NCI-H2107 (cell line): ENCODE measurements at places on chromosomes 4 and X.

DNA sequence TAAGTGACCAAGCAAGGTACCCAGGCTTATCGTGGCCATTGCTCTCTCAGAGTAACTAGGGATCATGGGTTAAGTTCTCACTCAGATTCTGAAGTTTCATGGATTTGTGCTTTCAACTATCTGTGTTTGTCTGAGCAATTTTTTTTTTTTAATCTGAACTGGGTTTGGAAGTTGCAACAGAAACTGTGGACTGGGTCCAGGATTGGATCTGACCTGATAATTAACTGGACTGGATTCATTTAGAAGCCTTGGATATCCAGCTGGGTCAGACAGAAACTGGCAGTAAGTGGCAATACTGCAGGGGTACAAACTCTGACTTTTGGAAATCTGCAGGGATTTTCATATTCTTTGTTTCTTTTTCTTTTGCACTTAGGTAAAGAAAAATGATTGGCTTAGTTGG, 38.7 kb upstream of the FGF2 start:
- no peak for DNase-seq

- DNase-seq, result no peak
These were observed 20.4 kb downstream of the MAML3 start for GRCh38 chr4:140133576-140133975.

DNA sequence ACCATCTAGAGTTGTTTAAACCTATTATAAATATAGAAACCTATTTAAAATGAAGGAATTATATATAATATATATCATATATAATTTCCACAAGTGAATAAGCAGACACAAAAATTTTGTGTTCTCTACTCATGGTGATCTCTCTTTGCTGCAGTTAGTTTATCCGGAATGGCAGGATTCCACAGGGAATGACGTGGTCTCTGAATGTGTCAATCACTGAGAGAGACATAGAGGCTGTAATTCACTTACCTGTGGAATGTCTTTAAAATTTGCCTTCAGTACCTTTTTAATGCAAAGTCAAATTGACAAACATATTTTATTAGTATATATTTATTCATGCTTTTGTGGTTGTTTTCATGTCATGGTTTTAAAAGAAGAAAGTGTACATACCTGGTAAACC, 669.3 kb downstream of the NLGN4X start:
- DNase-seq, result no peak

GRCh38 chr4:2042204-2042946, 16.8 kb upstream of the NAT8L start:
- no peak for DNase-seq

GRCh38 chrX:17028356-17028755, 81.9 kb downstream of the REPS2 start:
- no peak for DNase-seq

GRCh38 chr4:116925900-116926457, 159.4 kb downstream of the TRAM1L1 start:
- DNase-seq, result no peak

GRCh38 chrX:30875957-30876356, 13.1 kb downstream of the TAB3 start:
- DNase-seq, result no peak

- no peak for DNase-seq
These were observed 1064.7 kb upstream of the GRIA3 start for GRCh38 chrX:122119361-122119760.

GRCh38 chrX:101595739-101596419, 21.9 kb downstream of the ARMCX6 start:
- peak; percentile 26 for DNase-seq

DNA sequence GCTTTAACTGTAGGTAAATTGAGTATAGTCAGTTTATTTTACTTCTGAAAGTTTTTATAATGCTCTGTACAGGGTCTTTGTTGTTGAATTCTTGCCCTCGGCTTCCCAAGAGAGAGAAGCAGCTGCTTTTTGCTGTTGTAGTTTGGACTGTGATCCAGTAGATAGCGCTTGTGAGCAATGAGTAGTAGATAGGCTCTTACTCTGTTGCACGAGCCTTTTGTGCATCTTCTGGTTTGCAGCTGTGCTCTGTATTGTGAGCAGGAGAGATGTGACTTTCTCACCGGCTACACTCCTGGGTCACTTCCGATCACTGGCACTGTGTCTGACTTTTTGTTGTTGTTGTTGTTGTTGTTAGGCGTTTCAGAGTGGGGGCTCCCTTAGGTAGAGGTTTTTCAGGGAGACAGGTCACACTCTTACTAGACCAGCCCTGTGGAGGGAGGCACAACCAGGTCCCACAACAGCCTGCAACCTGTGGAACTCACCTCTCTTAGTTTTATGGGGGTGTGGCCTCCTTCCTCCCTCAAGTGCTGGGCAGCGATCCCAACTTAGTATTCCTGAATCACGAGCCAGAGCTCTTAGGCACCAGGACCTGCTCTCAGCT, 822.1 kb upstream of the GALNTL6 start:
- DNase-seq, result no peak

GRCh38 chrX:115504167-115504566, 56.8 kb upstream of the PLS3 start:
- DNase-seq, result no peak

- no peak for DNase-seq
These were observed 8.3 kb upstream of the CD40LG start for GRCh38 chrX:136639506-136640176.

- no peak for DNase-seq
These were observed 126.0 kb downstream of the FNIP2 start for GRCh38 chr4:158894826-158895225.

- DNase-seq, result no peak
These were observed 1448.9 kb upstream of the TENM3 start for GRCh38 chr4:180794333-180794732.

DNA sequence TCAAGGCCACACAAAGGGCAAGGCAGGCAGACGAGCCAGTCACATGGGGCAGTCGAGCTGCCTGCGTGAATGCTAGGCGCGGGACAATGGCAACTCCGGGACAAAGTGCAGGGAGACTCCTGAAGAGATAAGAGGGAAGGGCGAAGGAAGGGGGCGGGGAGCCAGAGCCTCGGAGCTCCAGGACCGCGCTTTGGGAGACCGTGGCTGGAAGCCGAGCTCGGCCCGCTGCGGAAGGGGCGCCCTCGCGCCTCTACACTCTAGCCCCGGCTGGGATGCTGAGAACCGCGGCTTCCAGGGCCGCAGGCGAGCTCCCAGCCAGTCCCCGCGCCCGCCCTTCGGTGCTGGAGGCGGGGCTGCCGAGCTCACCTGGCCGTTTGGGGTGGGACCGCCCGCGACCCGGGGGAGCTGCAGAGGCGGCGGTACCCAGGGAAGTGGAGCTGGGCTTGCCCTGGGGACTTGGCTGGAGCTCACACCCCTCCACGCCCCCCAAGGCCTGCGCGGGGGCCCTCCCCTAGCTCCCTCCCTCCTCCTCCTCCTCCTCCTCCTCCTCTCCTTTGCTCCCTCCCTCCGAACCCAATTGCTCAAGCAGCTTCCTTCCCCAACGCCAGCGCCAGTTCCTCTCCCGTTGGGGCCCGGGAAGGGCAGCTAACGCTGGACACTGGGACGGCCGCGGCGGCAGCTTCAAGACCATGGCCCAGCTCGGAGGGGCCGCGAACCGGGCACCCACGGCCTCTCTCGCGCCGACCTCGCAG, at the start of gene SOWAHD:
TSS of gene SOWAHD (plus strand) at position 610 of the 752 bp plus-strand sequence. CDS start at position 690, 80 bp downstream.
- no peak for DNase-seq

DNA sequence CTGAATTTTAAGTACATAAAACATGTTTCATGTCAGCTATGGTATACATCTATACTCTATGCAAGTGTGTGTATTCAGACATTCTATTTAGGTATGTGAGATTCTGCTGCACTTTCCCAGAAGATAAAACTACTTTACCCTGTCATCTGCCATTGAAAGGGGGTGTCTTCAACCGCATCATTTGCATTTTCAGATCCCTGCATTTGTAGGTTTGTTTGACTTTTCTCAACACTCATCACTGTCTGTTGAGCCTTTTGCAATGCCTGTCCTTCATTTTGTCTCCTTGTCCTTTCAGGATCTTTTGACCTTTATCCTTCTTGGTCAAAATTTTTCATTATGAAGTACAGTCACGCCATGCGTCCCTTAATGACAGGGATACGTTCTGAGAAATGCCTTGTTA, 103.5 kb downstream of the TMA16 start:
- no peak for DNase-seq

GRCh38 chrX:4656419-4656818, 943.0 kb upstream of the PRKX start:
- no peak for DNase-seq

- DNase-seq, result no peak
These were observed 1.6 kb upstream of the WWC2 start for GRCh38 chr4:183097231-183098018.

GRCh38 chr4:139221687-139222086, 44.7 kb upstream of the ELF2 start:
- DNase-seq, result no peak

- no peak for DNase-seq
These were observed 65.6 kb upstream of the AFAP1 start for GRCh38 chr4:8005033-8005808.

DNA sequence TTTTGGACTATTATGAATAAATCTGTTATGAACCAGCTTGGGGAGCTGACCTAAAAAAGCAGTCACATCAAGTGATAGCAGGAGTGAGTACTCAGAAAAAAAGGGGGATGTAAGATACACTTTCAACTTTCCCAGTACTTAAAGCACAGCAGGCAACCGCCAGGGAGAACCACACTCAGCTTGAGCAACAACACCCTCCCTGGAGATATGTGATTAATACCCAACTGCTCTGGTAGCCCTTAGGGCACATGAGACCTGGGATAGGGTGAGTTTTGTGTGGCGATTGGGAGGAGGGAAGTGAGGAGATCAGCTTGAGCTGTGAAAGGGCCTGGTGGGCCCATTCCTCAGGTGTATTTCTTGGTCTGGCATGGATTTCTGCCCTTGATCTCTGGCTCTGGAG, 220.3 kb upstream of the SFRP2 start:
- DNase-seq, result no peak

DNA sequence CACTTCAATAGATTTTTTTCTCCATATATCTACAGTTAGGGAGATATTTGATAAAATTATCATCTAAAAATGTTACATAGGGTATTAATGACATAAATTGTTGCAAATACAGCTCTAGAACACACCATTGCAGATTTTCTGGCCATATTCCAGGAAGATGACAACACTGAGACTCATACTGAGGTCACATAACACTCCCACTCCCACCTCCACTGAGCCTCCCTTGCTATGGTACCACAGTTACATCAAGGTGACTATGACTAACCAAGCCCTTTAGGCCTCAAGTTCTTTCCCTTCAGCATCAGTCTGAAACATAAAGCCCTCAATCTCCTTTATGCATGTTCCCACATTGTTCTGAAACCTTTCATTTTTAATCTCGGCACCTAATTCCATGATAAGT, 932.0 kb upstream of the IGFBP7 start:
- no peak for DNase-seq

GRCh38 chrX:108584617-108585211, 145.1 kb downstream of the COL4A5 start:
- no peak for DNase-seq

DNA sequence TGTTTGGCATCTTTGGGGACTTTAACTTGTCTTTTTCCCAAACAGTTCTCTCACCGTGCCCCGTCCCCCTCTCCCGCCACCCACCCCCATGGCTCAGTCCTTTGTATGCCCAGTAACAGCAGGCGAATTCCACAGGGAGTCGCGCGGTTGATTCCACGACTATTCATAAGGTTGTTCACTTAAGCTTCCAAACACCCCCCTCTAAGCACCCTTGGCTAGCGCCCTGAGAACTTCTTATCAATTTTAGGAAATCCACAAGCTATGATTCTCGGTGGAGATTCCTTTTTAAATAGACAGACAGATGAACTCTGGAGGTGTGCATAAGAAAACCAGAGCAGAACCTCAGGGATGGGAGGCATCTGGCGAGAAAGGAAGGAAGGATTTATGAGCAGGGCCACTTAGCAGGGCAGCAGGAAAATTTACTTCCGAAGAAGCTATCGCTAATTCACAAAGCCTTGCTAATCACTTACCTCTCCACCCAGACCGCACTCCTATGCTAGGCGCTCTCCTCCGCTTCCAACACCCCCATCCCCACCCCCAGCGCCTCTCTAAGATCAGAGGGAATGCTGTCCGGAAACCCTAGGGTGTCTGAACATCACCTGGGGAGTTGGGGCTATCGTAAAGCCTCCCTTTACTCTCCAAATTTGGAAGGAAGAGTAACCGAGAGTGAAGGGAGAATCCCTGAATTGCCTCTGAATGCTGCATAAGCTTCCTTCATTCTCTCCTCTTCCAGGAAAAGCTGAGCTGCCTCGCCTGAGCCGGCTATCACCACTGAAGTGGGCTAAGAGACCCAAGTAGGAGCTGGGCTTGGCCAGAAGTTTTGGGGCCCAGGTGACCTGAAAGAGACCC, 1.7 kb downstream of the UNC5C start:
- DNase-seq, result no peak

DNA sequence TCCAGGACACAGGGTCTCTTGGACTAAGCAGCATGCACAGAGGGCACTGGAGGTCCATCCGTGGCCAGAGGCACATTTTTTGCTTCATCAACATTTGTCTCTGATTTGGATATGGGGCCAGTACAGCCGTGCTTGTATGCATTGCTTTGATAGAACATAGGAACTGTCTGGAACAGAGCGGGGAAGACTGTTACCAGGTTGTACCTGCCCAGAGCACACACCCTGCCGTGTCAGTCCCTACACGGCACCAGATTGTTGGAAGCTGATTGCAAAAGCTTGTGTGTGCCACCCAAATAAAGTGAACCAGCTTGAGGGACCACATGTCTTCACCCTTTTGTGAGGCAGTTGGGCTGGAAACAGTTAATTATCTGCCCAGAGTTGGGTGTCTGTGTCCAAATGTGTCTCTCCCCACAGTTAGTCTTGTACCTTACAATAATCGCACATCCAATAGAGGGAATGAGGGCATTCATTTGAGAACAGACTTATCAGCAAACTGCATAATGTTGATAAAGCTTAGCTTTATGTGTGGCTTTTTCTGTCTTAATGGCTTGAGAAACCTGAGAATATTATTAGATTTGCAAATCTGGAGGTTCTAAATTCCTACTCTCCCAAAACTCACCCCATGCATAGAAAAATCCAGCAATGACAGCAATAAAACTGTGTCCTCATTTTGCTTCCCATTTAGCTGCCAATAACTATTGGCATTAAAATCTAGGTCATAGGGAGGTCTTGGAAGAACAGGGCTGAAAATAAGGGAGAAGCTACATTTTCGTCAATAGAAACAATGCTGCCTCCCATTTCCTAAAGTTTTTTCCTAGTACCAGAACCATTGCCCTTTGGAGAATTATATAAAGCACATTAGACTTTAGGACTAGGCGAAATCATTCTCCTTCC, 21.2 kb downstream of the KLF3 start:
- no peak for DNase-seq

GRCh38 chrX:143082537-143082936, 56.8 kb downstream of the SPANXN4 start:
- DNase-seq, result no peak

- DNase-seq, result peak; percentile 51
These were observed 63.8 kb upstream of the IRF2 start for GRCh38 chr4:184538023-184538599.

GRCh38 chr4:180596888-180597483, 1646.2 kb upstream of the TENM3 start:
- no peak for DNase-seq

GRCh38 chr4:75708218-75708691, 16.1 kb upstream of the USO1 start:
- DNase-seq, result no peak
